ENCODE measurements at places on chromosomes 5 and 9. TPM values are rescaled to one million over a fixed set of nuclear protein-coding genes. Genes with fewer than 3 reads are reported as not detected.

CCL28 gene
- not detected for total RNA-seq

DNA sequence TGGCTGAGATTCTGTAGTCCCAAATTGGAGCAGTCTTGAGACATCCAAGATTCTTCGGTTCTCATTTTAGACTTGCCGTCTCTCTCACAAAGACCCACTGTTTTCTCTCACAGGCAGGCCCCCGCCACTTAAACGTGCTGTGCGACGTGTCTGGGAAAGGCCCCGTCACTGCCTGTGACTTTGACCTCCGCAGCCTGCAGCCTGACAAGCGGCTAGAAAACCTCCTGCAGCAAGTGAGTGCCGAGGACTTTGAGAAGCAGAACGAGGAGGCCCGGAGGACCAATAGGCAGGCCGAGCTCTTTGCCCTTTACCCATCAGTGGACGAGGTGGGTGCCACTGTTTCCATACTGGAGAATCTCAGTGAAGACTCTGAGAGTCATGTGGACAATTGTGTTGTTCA is 97.2 kb downstream of the DOCK8 start:
- no peak for DNase-seq

DNA sequence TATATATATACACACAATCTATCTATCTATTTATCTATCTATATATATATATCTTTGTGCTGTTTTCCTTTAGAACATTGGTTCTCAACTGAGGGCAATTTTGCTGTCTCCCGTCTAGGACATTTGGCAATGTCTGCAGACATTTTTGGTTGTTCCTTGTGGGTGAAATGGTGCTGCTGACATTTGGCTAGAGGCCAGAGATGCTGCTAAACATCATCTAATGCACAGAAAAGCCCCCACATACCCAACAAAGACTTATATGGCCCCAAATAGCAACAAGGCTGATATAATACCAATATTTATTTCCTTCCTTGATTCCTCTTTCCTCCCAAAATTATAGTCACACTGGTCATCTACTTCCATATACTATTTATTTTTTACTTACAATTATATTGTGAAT is 197.5 kb downstream of the TRPM3 start:
- DNase-seq = peak; percentile 26

CCDC171 gene
- 4.5 TPM for total RNA-seq

RBM22 gene
- total RNA-seq = 36.4 TPM

DNA sequence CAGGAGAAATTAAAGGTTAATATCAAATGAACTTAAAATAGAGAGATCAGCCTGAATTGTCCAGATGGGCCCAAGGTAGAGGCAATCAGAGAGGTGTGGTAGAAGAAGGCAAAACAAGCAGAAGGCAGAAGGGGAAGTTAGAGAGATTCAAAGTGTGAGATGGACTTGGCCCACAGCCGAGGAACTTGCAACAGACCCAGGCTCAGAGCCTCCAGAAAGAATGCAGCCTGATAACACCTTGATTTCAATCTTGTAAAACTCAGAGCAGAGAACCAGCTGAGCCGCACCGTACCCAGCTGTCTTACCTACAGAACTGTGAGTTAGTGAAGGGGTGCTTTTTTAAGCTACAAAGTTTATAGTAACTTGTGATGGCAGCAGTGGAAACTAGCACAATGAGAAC is 190.9 kb downstream of the RFK start:
- DNase-seq = no peak

GRCh38 chr5:121640298-121640697 is 211.4 kb upstream of the FTMT start:
- DNase-seq = no peak

- DNase-seq = no peak
Observed at GRCh38 chr5:73100109-73100508, 20.3 kb upstream of the TMEM171 start.

CRHBP gene
- not detected for total RNA-seq

GRCh38 chr5:73267766-73268435 is 94.9 kb downstream of the TMEM174 start:
- no peak for DNase-seq

DNA sequence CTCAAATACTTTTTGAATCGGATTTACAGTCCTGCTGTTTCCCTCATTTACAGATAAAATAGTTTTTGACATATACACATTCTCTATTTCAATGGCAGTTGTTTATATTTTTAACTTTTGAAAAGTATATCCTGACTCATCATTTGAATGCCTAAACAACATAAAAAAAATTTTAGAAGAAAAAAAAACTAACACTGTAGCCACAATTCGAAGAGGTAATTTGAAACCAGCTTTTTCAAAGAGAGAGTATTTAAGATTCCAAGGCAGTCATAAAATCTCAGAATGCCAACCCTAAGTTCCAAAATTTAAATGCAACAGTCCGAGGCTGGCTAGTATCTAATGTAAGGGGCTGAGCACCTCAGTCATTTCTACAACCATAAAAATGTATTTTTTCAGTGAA is 626.8 kb downstream of the DNAH5 start:
- no peak for DNase-seq

- no peak for DNase-seq
Observed at GRCh38 chr9:24881361-24881760, 335.7 kb upstream of the IZUMO3 start.

PTRH1 gene
- total RNA-seq = 43.8 TPM

All from A172 (cell line).